ENCODE measurements at places on chromosomes 3 and 15.

DNA sequence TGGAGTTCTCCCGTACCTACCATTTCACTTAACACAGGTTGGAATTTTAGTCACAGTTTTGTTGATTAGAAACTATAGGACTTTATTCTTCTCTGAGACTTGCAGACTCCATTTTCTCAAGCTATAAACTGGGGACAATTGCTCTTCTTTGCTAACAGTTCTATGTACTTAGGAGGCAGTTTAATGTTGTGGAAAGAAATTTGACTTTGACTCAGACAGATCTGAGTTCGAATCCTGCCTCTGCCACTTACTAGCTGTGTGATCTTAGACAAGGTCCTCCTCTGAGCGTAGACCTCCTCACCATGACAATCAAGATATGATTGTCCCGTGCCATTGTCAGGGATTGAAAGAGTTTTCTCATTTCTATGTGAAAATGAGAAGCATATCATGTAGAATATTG is 196.4 kb upstream of the HES1 start:
- DNase-seq: no peak

DNA sequence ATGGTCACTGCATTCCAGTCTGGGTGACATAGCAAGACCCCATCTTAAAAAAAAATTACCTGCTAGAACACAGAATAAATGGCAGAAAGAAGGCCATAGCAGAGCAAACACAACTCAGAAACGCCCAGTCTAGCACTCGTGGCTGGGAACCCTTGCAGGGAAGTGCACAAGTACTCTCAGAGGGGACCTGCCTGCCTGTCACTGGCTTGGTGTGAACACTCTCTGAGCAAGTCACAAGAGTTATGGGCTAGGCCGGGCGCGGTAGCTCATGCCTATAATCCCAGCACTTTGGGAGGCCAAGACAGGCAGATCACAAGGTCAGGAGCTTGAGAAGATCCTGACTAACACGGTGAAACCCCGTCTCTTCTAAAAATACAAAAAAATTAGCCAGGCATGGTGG is 17.2 kb downstream of the SFMBT1 start:
- DNase-seq: no peak

- no peak for DNase-seq
Observed at GRCh38 chr3:72078676-72079368, 293.9 kb upstream of the PROK2 start.

- DNase-seq: no peak
Observed at GRCh38 chr3:146966124-146966523, 361.0 kb upstream of the PLSCR5 start.

- no peak for DNase-seq
Observed at GRCh38 chr3:154976072-154976983, 103.8 kb upstream of the MME start.

- no peak for DNase-seq
Observed at GRCh38 chr3:94146455-94146854, 83.6 kb downstream of the NSUN3 start.

DNA sequence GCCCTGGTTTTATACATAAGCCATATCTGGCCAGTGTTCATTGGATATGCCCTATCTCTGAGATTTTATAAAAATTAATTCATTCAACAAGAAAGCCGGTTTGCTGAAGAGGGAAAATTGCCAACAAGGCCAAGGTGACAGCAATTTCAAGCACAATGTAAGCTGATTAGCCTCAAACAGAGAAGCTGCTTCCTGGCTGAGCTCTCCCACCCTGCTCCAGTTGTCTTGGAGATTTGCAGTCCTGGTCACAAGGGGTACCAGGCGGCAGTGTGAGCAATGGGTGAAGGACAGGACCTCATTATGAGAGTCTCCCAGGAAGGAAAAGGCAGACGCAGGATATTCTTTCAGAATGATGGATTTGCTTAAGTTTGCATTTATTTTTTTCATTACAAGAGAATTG is 5.4 kb upstream of the THSD4 start:
- DNase-seq: no peak

- no peak for DNase-seq
Observed at GRCh38 chr3:178971614-178972013, 100.0 kb downstream of the ZMAT3 start.

GRCh38 chr15:40097968-40098476 is 10.7 kb downstream of the BMF start:
- DNase-seq: no peak

- DNase-seq: no peak
Observed at GRCh38 chr3:187169231-187169960, 27.9 kb upstream of the RTP1 start.

DNA sequence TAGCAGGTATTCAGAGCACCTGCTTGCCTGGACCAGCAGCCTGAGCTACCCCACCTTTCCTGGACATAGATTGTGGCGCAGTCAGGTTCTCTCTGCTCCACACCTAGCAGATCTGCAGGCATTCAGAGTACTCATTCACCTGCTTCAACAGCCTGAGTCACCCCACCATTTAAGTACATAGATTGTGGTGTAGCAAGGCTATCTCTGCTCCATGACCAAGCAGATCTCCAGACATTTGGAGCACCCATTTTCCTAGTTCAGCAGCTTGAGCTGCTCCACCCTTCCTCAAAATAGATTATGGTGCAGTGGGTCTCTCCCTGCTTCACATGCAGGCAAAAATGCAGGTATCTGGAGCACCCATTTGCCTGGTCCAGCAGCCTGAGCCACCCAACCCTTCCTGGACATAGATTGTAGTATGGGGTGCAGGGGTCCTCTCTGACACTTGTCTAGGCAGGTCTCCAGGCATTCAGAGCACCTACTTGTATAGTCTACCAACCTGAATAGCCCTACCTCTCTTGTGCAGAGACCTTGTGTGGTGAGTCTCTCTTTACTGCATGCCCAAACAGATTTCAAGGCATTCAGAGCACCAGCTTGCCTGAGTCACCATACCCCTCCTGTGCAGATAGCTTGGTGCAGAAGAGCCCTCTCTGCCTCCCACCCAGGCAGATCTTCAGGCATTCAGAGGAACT is 466.0 kb upstream of the THBS1 start:
- no peak for DNase-seq

DNA sequence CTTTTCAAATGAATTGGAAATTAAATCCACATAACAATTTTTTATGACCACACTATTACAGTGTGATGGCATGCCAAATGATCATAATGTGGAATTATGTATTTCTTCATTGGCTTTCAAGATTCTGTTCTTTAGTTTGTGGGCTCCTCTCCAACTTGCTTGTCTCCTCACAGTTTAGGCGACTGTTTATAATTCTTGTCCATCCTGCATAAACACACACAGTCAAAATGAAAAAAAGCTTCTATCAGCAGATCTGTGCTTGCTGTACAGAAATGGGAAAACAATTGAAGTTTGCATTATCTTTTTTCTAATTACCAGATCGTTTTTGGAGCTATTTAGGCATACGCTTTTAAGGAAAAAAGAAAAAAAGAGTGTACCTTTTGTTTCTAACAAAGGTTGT is 37.0 kb downstream of the OPA1 start:
- DNase-seq: no peak

DNA sequence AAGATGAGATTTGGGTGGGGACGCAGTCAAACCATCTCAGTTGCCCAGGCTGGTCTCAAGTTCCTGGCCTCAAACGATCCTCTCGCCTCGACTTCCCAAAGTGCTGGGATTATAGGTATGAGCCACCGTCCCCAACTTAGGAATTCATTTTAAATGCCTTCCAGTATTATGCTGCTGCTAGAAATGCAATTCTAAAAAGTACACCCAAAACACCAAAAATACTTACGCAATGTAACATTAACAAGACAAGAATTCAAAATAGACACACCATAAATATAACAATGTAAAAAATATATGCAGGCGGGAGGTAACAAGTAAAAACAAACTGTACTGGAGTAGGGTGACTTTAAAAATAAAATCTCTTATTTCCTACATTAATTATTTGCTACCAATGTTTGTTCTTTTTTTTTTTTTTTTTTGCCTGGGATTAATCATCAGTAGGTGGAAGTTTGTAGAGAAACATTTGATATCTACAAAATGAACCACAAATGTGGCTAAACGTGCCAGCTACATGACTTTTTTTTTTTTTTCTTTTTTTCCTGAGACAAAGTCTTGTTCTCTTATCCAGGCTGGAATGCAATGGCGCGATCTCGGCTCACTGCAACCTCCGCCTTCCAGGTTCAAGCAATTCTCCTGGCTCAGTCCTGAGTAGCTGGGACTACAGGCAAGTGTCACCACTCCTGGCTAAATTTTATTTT is 56.8 kb downstream of the SETMAR start:
- no peak for DNase-seq

DNA sequence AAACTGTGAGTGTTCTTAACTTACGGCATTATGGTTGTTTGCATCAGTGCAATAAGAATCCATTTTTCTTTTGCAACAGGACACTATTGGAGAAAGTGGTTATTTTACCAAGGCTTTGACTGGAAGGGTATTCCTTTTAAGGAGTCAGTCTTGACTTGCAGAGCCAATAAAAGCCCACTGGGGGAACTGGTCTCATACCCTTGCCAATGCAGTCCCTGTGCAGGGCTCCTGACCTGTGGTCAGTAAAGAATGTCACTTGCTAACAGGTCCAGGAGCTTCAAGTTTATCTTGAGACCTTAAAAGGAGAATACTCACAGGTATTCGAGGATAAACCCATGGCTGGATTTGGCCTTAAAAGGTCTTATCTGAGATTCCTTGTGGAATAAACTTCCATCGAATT is 227.8 kb upstream of the GBE1 start:
- no peak for DNase-seq

- DNase-seq: no peak
Observed at GRCh38 chr15:82186161-82186560, 76.4 kb downstream of the EFL1 start.

GRCh38 chr3:88369337-88369736 is 219.6 kb downstream of the C3orf38 start:
- no peak for DNase-seq

DNA sequence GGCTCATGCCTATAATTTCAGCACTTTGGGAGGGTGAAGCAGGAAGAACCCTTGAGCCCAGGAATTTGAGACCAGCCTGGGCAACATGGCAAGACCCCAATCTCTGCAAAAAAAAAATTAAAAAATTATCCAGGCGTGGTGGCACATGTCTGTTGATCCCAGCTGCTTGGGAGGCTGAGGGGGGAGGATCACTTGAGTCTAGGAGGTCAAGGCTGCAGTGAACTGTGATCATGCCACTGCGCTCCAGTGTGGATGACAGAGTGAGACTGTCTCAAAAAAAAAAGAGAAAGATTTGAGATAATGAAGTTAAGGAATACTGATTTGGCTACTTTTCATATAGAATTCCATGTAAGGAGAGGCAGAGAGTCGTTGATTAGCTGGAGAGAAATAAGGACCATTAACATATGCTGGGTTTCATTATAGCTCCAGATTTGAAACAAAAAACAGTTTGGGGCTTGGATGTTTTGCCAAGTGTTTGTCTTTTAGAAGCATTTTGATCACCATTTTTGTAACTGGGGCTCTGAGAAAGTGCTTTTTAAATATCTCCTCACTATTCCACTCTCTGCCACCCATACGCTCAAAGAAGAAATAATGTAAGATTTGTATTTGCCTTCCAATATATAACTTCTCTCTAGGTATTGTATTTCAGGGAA is 214.2 kb downstream of the FEZF2 start:
- no peak for DNase-seq

DNA sequence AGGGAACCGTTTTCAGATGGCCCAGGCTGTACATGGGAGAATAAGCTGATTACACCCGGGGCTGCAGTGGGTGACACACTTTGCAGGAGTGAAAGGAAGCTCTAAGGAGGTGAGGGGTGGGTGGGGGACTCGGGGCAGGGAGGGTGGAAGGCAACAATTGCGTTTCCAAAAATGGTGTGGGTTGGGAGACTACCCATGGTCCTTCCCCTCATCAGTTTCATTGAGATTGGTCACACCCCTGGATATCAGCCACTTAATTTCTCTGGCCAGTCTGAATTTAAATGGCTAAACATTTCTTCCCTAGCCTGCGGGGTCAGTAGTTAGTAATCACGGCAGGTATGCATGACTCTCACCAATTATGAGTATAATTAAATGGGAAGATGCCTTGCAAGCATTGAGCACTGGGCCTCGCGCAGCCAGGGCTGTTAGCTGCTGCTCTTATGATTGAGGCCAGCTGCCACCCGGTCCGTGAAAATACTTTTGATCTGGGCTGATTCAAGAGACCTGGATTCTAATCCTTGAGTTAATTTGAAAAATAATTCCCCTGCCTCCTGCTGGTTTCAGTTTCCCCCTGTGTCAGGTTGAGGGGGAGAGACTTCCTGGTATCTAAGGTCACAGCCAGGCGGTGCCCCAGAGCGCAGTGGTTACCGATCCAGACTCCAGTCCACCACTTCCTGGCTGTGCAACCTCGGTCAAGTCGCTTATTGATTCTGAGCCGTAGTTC is 23.3 kb downstream of the SLC6A6 start:
- no peak for DNase-seq

DNA sequence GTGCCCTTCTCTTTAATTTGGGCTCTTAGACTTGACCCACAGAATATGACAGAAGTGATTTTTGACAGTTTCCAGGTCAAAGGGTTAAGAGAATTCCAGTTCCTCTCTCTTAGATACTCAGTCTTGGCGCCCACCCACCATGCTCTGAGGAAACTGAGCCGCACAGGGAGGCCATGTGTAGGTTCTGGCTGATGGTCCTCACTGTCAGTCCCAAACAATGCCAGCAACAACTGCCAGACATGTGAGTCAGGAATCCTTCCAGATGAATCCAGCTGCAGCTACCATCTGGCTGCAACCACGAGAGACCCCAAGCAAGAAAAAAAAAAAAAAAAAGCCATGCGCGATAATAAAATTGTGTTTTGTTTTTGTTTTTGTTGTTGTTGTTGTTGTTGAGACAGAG is 326.6 kb downstream of the MAGI1 start:
- DNase-seq: no peak

GRCh38 chr3:47024932-47025331 is 45.5 kb downstream of the NBEAL2 start:
- no peak for DNase-seq

DNA sequence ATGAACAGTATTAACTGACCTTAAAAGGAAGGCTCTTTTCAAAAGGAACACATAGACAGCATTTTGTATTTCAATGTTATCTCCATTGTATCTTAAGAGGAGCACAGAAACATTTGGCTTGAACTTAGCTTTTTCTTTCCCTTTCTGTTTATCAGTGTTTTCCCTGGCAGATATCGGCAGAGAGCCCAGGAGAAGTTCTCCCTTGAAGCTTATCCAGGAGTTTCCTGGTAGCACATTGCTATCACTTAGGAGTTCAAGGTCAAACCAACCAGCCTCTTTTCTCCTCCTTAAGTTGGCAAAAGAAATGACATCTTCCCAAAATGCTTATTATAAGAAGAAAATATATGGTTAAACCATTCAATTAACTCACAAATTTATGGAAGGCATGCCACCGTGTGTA is 344.6 kb upstream of the UBE2E2 start:
- DNase-seq: no peak

GRCh38 chr3:196207833-196208607 is 3.2 kb downstream of the ZDHHC19 start:
- no peak for DNase-seq

GRCh38 chr15:80095511-80095910 is 36.0 kb downstream of the ZFAND6 start:
- DNase-seq: no peak

GRCh38 chr3:126295407-126295939 is 61.7 kb downstream of the KLF15 start:
- DNase-seq: no peak

- no peak for DNase-seq
Observed at GRCh38 chr3:118772547-118773011, 262.1 kb downstream of the IGSF11 start.
